ENCODE measurements at places on chromosomes 16 and 17. TPM values are rescaled to one million over a fixed set of nuclear protein-coding genes. Genes with fewer than 3 reads are reported as not detected.

Gene ABCC11
- total RNA-seq: not detected

Gene CCL7
- not detected for total RNA-seq

Gene ZPBP2
- total RNA-seq: not detected

Gene HOXB7
- not detected for total RNA-seq

Gene MILR1
- total RNA-seq: 4.4 TPM

Gene ZFP1
- total RNA-seq: 9.8 TPM

Gene TEKT3
- total RNA-seq: 1.00 TPM

Gene SPNS3
- 1.1 TPM for total RNA-seq

Gene TNFSF13
- total RNA-seq: 21.7 TPM

Gene KRTAP4-7
- total RNA-seq: not detected

Gene SLC9A5
- total RNA-seq: 1.4 TPM

DNA sequence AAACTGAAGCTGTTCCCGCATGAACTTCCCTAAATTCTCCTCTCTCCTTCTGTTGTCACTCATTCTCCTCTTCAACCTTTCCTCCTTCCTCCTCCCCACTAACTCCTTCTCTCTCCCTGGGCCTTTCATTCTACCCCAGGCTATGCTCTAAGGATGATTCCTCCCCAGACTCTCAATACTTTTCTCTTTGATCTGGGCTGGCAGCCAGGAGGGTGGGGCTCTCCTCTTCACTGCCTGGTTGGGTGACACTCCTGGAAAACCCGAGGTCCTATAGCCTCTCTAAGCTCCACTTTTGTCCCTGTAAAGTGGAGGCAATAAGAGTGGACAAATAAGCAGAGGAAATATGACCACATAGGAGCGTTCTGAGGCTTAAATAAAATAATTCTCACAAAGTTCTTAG, 46.2 kb downstream of the HSD17B2 start:
- no peaks in the 10 kb centered on the region for H3K4me1 ChIP-seq
- DNase-seq: no peak
- peaks cover 2% of the 10 kb centered on the region for H3K27me3 ChIP-seq

DNA sequence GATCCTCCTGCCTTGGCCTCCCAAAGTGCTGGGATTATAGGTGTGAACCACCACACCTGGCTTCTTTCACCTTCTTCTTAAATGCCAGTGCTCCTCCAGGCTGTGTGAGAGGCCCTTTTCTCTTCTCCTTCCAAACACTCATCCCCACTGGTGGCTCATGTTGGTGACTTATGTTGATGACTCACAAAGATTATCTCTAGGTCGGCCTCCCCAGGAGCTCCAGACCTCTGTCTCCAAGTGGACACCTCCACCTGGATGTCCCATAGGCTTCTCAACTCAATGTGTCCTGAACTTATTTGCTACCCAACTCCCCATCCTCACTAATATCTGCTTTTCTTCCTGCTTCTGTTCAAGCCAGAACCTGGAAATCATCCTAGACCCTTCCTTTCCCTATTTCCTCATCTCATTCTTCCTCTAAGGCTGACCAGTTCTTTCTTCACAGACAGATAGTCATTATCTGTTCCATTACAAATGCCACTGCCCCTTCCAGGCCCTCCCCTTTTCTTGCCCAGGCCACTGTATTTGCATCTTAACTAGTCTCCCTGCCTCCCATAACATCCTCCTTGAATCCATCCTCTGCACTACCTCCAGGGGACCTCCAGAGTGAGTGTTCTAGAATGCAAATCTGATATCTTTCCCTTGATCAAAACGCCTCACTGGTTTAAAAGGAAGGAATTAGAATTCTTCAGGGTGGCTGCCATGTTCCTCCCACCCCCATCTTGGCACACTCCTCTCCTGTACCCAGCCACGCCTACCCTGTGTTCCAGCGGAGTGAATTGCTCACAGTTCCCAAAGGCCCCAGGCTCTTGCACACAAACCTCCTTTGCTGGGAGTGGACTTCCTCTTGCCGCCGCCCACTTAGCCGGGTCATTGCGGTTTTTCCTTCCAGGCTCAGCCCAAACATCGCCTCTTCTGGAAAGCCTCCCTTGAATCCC, 34.8 kb upstream of the FBXO47 start:
- DNase-seq: peak; percentile 90
- peak overlapping the region; percentile 30 for H3K4me3 ChIP-seq
- H3K27me3 ChIP-seq: no peaks in the 10 kb centered on the region
- H3K4me1 ChIP-seq: peaks cover 41% of the 10 kb centered on the region
- H3K36me3 ChIP-seq: no peaks in the 10 kb centered on the region
- peak overlapping the region; percentile 90 for H3K27ac ChIP-seq

- H3K36me3 ChIP-seq: peaks cover 37% of the 10 kb centered on the region
- H3K27me3 ChIP-seq: no peaks in the 10 kb centered on the region
- H3K4me3 ChIP-seq: no peak overlapping the region
- H3K27ac ChIP-seq: peak overlapping the region; percentile 70
- DNase-seq: peak; percentile 82
- peaks cover 83% of the 10 kb centered on the region for H3K4me1 ChIP-seq
Observed at GRCh38 chr17:40451420-40451819, 8.2 kb downstream of the IGFBP4 start.

DNA sequence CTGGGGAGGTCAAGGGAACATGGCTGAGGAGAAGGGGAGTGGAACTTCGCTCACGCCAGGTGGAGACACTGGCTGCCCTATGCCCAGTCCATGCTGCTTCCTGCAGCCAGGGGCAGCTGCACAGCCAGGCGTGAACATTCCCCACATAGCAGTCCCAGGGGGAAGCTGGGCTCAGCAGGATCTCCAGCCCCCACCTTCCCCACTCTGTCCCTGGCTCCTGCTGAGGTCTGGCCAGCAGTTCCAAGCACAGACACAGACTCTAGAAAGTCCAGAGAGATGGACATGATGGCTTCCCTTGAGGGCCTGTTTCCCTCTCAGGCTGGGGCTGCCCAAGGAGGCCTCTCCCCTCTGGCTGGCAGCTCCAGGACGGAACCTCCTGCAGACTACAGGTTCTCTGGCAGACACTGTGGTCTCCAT, 9.3 kb downstream of the JUP start:
- H3K36me3 ChIP-seq: no peaks in the 10 kb centered on the region
- peaks cover 72% of the 10 kb centered on the region for H3K4me1 ChIP-seq
- H3K27me3 ChIP-seq: no peaks in the 10 kb centered on the region
- peak; percentile 81 for DNase-seq
- H3K4me3 ChIP-seq: no peak overlapping the region

DNA sequence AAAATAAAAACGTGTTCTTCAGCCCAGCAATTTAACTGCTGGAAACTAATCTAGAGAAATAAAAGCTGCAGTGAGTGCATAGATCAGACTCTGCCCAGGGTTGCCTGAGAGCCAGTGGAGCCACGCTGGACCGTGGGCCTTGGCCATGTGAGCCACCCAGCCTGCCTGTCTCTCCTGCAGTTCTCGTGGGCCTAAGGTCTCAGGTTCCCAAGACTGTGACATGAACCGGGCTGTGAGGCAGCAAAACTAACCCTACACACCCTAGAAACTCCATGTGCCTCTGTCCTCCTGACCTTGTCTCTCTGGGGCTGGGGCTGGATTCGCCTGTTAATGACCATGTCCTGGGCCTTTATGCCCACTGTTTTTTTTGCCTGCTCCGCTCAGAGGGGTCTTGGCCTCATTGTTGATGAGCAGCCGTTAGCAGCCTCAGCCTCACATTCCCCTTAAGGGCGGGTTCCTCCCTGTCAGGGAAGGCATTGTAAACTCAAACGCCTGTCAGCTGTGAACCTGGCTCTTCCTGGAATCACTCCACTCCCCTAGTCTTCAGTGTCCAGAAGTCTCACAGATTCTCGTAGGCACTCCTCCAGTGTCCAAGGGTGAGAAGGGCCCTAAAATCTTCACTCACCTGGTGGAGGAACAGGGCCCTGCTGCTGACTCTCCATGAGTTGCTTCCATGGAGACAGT, 16.9 kb downstream of the C16orf90 start:
- no peak overlapping the region for H3K4me3 ChIP-seq
- H3K36me3 ChIP-seq: peaks cover 10% of the 10 kb centered on the region
- peaks cover 6% of the 10 kb centered on the region for H3K4me1 ChIP-seq

GRCh38 chr16:69064124-69064763, 41.2 kb upstream of the HAS3 start:
- no peaks in the 10 kb centered on the region for H3K36me3 ChIP-seq
- H3K4me3 ChIP-seq: no peak overlapping the region
- H3K4me1 ChIP-seq: peaks cover 5% of the 10 kb centered on the region
- no peak overlapping the region for H3K27ac ChIP-seq
- DNase-seq: no peak

DNA sequence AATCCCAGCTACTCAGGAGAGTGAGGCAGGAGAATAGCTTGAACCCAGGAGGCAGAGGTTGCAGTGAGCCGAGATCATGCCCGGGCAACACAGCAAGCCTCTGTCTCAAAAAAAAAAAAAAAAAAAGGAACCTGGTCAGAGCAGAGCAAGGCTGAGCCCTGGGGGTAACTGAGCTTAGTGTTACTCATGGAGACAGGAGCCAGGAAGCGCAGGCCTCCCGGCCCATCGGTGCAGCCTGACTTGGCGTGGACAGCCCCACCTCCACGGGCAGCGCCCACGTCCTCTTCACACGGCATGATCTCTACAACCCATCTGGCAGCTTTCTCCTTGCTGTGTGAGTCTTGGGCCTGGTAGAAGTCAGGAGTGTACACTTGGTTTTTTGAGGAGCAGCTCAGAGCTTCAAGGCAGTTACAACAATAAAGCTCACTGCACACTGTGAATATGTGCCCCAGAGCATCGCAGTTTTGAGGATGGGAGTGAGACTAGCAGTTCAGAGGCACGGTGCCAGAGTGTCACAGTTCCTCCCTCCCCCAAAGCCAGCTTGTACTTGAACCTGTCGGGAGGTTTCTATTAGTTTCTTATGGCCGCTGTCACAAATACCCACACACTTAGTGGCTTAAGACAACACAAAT, 129.9 kb downstream of the RAP1GAP2 start:
- H3K27me3 ChIP-seq: no peaks in the 10 kb centered on the region
- H3K4me1 ChIP-seq: no peaks in the 10 kb centered on the region
- H3K36me3 ChIP-seq: no peaks in the 10 kb centered on the region
- H3K27ac ChIP-seq: no peak overlapping the region

GRCh38 chr17:80755650-80756405, 211.2 kb downstream of the RPTOR start:
- H3K27ac ChIP-seq: no peak overlapping the region
- no peaks in the 10 kb centered on the region for H3K4me1 ChIP-seq
- H3K36me3 ChIP-seq: no peaks in the 10 kb centered on the region
- no peaks in the 10 kb centered on the region for H3K27me3 ChIP-seq
- DNase-seq: no peak

DNA sequence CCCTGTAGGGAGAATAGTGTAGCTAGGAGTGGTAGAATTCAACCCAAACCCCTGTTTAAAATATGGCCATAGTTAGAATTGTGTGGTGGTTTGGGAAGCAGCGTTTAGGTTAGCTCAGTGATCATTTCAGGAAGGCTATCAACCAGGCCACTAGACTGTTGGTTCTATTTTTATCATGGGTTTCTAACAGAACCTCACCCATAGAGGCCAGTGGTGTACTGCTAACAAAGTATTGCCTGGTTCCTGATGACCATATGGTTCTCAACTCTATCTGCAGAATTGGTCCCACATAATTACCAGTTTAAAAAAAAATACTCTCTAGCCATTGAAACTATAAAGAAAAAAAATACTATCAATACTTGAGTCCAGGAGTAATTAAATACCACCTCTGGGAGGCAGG, 70.5 kb upstream of the RASL10B start:
- no peaks in the 10 kb centered on the region for H3K27me3 ChIP-seq
- peaks cover 4% of the 10 kb centered on the region for H3K4me1 ChIP-seq
- H3K27ac ChIP-seq: no peak overlapping the region
- DNase-seq: no peak

- H3K36me3 ChIP-seq: no peaks in the 10 kb centered on the region
- no peak overlapping the region for H3K27ac ChIP-seq
- no peak overlapping the region for H3K4me3 ChIP-seq
- DNase-seq: no peak
- H3K4me1 ChIP-seq: no peaks in the 10 kb centered on the region
Observed at GRCh38 chr17:54180950-54181349, 358.2 kb downstream of the KIF2B start.

GRCh38 chr16:12551946-12552345, 251.7 kb downstream of the CPPED1 start:
- no peak overlapping the region for H3K27ac ChIP-seq
- no peaks in the 10 kb centered on the region for H3K4me1 ChIP-seq
- no peak for DNase-seq
- no peaks in the 10 kb centered on the region for H3K36me3 ChIP-seq
- H3K4me3 ChIP-seq: no peak overlapping the region

- H3K36me3 ChIP-seq: no peaks in the 10 kb centered on the region
- no peaks in the 10 kb centered on the region for H3K27me3 ChIP-seq
- peaks cover 19% of the 10 kb centered on the region for H3K4me1 ChIP-seq
Observed at GRCh38 chr17:3968886-3969524, 4.8 kb upstream of the ATP2A3 start.

DNA sequence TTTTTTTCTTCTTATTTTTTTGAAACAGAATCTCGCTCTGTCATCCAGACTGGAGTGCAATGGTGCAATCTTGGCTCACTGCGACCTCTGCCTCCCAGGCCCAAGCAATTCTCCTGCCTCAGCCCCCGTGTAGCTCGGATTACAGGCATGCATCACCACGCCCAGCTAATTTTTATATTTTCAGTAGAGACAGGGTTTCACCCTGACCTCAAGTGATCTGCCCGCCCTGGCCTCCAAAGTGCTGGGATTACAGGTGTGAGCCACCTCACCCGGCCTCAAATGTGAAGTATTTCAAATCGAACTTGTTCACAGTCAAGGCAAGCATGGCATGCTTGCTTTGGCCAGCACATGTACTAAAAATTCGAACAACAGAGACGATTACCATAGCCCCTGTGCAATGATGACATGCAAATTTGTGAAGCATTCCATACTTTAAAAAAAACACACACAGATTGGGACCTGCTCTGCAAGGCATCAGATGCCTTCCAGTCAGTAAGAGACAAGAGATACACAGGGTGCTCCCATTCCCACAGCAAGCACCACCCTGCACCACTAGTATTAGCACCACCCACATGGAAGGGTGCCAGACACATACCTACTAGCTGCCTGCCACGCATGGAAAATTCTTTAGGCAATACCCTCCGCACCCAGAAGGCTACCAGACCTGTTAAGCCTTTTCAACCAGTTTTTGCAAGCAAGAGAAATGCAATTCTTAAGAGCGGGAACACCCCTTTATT, 47.2 kb downstream of the ANKRD11 start:
- peaks cover 96% of the 10 kb centered on the region for H3K4me1 ChIP-seq
- no peaks in the 10 kb centered on the region for H3K36me3 ChIP-seq
- DNase-seq: peak; percentile 46
- no peak overlapping the region for H3K4me3 ChIP-seq
- H3K27ac ChIP-seq: peak overlapping the region; percentile 60
- no peaks in the 10 kb centered on the region for H3K27me3 ChIP-seq
